ENCODE measurements at places on chromosomes 12 and 14. TPM values are rescaled to one million over a fixed set of nuclear protein-coding genes. Genes with fewer than 3 reads are reported as not detected.

DNA sequence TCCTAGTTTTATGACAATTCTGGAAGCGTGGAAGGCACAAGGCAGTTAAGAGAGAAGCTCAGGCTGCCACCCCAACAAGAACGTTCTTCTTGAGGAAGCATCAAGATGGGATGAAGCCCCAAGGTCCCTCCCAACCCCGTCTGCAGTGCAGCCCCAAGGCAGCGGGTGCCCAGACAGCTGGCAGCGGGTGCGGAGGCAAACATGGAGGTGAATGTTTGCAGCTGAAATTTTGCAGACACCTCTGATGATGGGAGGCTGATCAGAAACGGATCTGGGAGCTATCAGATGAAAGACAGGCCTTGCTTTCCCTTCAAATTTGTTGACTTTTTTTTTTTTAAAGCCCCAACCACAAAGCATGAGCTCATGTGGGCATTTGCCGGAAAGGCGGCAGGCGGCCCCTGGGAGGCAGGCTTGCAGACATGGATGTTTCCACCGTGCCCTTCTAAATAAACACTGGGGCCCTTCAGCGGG is 230.7 kb upstream of the RTL1 start:
- no peak for DNase-seq

KCNJ8 gene
- 10.5 TPM for total RNA-seq

- DNase-seq, result no peak
Observed at GRCh38 chr12:30687265-30687986, 8.2 kb downstream of the IPO8 start.

- no peak for DNase-seq
Observed at GRCh38 chr14:81138429-81138828, 82.3 kb downstream of the GTF2A1 start.

DNA sequence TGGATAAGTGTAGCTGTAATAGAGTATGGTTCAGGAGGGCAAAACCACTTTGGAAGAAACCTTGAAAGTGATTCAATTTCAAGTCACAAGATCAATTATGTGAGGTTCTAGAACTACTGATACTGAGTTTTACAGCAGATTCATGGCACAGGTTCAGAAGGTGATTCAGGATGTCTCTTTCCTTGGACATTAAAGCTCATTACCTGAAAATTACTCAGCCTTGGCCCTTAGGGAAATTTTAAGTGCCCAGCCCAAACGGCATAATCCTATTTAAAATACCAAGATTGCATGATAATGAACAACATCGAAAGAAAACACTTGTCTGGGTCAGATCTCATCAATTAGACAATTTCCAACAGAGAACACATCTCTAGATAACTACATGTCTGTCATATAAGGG is 70.2 kb upstream of the SLC38A2 start:
- DNase-seq, result no peak

All from ureter (tissue), 1 donor.